Esophagus (tissue), 2 donors: ENCODE measurements at places on chromosomes 13 and 19. TPM values are rescaled to one million over a fixed set of nuclear protein-coding genes. Genes with fewer than 3 reads are reported as not detected.

The CRLF1 gene
- polyA plus RNA-seq = 11.1 TPM

The KLK15 gene
- not detected for polyA plus RNA-seq

The ATP4A gene
- 0.12 TPM for polyA plus RNA-seq

The CD209 gene
- 0.27 TPM for polyA plus RNA-seq

The FXYD3 gene
- 630 TPM for polyA plus RNA-seq

The ZNF792 gene
- 0.41 TPM for polyA plus RNA-seq

The HSPB6 gene
- 12.5 TPM for polyA plus RNA-seq

The SLC25A23 gene
- polyA plus RNA-seq = 43.5 TPM

The ZFP82 gene
- polyA plus RNA-seq = 0.73 TPM

The ZNF415 gene
- polyA plus RNA-seq = 1.4 TPM

The CASP14 gene
- 0.22 TPM for polyA plus RNA-seq

The FGF22 gene
- 0.53 TPM for polyA plus RNA-seq
